ENCODE measurements at places on chromosomes 5 and 9.

GRCh38 chr5:140202078-140202477, 27.1 kb downstream of the CYSTM1 start:
- no peak for DNase-seq

- DNase-seq: no peak
These were observed 206.1 kb downstream of the PIK3R1 start for GRCh38 chr5:68421485-68422220.

- DNase-seq: no peak
These were observed 198.1 kb upstream of the EFNA5 start for GRCh38 chr5:107868650-107869409.

GRCh38 chr5:112339761-112340160, 79.3 kb downstream of the EPB41L4A start:
- no peak for DNase-seq

DNA sequence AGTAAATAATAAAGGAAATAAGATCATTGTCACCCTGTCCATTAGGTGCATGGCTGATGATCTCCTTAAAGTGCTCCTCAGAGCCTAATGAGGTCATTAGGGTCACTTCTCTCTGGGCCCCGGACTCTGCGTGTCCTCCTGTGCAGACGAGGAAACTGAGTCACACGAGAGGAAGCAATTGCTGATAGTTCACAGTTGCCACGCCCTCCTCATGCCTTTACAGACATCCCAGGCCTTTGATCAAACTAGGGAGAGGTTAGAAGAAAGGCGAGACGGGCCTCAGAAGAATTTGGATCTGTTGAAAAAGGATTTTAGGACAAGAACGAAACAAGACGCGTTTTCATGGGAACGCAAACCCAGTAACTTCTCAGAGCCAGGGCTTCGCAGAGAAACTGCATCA, 32.0 kb upstream of the MSX2 start:
- no peak for DNase-seq

DNA sequence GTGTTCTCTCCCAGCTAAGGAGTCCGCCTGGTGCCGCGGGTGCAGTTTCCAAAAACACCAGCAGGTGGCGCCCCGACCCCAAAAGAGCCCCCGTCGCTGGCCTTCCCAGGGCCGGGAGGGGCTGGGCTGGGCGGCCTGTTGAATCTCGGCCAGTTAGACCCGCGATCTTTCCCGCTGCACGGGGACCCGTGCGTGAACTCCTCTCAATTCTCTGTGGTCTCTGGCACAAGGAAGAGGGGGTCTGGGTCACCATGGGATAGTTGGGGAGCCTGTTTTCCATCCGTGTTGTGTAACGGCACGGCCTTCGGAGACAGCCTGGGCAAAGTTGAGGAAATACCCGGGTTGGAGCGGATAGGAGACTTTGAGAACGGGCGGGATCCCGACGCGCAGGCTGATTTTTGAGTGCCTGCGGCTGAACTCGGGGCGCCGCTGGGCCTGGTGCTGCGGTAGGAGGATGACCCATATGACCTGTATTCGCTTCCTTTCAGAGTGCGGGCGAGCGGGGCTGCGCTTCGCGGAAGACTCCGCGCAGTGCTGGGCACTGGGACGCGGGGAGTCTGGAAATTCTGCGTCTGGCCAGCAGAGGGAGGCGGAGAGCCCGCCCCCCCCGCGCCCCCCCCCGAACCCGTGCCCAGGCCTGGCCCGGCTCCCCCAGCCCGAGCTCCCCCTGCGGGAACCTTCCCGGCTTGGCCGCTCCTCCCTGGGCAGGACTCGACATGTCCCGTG, 7.9 kb upstream of the PSD2 start:
- DNase-seq: peak; percentile 78

- DNase-seq: no peak
These were observed 37.4 kb upstream of the SRP19 start for GRCh38 chr5:112823656-112824055.

All from stimulated activated CD8-positive, alpha-beta memory T cell treated with anti-CD3 and anti-CD28 coated beads, Interleukin-4, amount 100 ng/mL, for 1 hour (primary cell).